T-cell (primary cell): ENCODE measurements at places on chromosomes 4 and X.

GRCh38 chr4:46656071-46656470 is 253.0 kb downstream of the COX7B2 start:
- DNase-seq, result no peak

GRCh38 chr4:46258431-46258830 is 131.5 kb downstream of the GABRA2 start:
- DNase-seq, result no peak

- DNase-seq, result no peak
Observed at GRCh38 chrX:107730298-107730655, 45.3 kb downstream of the TSC22D3 start.

DNA sequence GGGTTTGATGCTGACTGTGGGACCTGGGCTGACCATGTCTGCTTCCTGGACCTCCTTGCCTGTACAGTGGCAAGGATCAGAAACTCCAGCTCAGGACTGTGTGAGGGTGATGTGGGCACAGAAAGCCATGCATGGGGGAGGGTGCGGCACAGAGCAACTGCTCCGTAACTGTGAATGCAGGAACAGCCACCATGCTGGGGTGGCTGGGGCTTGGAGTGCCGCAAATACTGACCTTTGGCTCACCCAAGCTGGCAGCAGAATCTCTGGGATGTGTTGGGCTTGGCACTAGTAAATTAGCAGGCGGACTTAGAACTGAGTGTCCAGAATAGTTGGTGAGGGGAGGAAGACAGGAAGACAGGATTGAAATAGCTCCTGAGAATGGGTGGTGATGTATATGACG is 52.0 kb downstream of the DRD5 start:
- DNase-seq, result no peak

DNA sequence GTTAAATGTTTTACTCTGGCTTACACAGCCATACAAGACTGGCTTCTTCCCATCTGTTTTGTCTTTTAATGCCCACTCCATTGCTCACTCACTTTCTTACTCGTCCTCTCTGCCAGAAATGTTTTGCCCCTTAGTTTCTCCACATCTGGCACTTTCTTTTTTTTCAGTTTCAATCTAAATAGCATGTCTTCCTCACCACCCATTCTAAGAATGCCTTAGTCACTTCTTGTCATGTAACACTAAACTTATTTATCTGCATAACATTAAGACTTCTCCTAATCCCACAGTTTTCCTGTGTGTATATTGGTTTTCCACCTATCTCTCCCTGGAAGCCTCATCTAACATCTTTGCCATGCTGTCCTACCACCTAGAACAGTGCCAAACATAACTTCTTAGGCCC is 119.3 kb downstream of the ADAMTS3 start:
- DNase-seq, result no peak

- no peak for DNase-seq
Observed at GRCh38 chrX:133321451-133321850, 93.8 kb downstream of the GPC4 start.

DNA sequence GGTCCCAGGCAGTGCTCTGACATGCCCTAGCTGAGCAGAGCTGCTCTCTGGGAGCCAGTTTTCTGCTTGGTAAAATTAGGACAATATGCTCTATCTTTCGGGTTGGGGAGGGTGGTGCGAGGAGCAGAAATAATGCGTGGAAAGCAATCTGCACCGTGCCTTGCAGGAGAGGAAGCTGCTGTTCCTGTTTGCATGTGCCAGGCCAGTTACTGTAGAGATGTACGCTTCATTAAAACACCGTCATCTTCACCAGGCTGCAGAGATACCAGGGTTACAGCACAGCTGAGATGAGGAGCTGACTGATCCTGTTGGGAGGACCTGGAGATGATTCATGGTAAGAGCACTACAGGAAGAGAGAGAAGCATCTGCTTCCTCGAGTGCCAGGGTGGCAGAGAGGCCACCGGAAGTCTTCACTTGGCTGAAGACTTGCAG is 29.5 kb upstream of the IRF2 start:
- peak; percentile 11 for DNase-seq

DNA sequence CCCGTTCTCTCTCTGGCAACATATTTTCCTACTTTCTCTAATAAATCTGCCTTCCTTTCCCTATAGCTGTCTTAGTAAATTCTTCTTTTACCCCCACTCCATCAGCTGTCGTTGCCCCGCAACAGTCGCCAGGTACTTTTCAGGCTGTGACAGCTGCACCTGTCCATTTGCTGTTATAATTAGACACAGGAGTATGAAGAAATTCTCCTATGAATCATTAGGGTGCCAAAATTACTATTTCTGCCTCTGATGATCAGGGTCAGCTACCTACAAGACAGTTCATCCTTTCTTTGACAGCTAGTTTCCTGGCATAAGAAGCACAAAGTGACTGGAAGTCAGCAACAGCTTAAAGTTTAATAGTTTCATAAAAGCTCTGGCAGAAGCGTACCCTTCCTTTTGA is 19.5 kb upstream of the GALNTL6 start:
- no peak for DNase-seq

DNA sequence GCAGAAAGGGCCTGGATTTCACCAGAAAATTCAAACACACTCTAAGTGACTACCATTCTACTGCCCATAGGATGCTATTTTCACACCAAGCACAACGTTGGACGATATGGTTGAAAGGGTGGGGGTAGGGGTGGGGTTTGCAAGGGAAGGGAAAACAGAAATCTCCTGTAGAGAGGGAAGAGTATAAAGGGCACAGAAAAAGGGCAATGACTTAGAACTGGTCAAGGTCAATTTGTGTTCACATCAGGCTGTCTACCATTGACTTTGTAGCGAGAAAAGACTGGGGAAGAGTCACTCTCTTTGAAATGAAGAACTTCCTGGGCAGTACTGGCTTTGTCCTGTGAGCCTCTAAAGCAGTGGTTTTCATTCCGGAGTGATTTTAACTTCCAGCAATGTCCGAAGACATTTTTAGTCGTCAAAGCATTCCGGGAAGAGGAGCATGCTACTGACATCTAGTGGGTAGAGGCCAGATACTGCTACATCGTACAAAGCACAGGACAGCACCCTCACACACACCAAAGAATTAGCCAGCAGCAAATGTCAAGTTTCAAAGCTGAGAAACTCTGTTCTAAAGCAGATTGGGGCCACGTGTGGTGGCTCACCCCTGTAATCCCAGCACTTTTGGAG is 48.4 kb upstream of the SLC7A3 start:
- DNase-seq, result no peak

GRCh38 chr4:146486565-146486964 is 35.2 kb downstream of the SLC10A7 start:
- DNase-seq, result no peak
